ENCODE measurements at places on chromosomes 2 and 18.

DNA sequence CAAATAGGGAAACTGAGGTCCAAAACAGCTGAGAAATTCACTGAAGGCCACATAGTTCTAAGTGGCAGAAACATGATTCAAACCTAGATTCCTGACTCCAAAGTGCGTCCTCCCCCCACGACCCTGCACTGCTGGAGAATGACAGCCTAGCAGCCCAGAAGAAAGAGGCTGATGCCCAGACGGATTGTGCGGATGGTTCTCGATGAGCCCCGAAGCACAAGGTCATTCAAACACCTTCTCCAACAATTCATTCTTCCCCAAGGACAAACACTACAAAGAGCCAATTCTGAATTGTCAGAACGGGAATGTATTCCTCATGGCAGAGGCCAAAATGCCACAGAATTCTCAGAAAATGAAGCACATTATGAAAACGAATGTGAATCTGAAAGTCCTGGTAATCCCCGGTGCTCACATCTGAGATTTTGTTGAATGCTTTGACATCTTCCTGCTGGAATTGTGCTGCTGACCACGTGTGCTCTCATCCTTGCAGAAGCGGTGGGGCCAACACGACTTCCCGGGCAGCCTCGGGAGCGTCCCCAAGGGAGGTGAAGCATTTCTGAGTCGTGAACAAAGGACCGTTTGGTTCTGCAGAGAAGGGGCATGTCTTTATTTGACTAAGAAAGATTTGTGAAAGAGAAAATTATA, 337.0 kb downstream of the EIPR1 start:
- no peak for DNase-seq

DNA sequence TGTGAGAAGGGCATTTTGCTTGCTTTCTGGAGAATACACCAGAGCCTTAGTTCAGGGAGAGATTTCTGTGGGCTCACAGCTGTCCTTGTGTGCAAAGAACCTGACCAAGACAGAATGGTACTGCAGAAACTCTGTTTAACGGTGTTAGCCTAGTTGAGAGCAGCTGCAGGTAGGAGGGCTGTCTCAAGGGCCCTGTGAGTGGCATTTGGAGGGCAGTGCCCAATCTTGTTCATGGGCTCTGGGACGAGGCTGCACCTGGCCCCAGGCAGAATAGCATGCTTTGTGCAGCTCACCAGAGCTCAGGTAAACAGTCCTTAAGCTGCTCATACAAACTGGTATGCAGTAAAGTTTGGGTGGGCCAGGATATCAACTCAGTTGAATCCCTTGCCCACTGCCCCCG, 16.9 kb upstream of the RGPD4 start:
- DNase-seq: no peak

GRCh38 chr2:172629586-172629985, 73.7 kb downstream of the PDK1 start:
- no peak for DNase-seq

DNA sequence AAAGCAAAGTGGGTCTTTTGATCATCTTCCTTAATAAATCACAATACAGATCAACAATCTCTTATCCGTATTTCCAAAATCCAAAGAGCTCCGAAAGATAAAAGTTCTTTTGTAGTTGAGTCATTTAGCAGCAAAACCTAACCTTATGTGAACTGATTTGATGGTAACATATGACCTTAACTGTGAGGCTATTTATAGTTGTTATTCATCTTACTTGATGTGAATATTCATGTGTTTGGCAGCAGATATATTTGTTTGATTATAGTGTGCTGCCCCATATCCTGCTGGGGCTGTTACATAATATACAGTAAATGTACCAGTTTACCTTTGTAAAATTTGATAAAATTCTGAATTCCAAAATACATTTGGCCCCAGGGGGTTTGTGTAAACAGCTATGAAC, 158.5 kb downstream of the MYO3B start:
- no peak for DNase-seq

GRCh38 chr2:233213011-233213410, 38.5 kb upstream of the ATG16L1 start:
- DNase-seq: no peak

DNA sequence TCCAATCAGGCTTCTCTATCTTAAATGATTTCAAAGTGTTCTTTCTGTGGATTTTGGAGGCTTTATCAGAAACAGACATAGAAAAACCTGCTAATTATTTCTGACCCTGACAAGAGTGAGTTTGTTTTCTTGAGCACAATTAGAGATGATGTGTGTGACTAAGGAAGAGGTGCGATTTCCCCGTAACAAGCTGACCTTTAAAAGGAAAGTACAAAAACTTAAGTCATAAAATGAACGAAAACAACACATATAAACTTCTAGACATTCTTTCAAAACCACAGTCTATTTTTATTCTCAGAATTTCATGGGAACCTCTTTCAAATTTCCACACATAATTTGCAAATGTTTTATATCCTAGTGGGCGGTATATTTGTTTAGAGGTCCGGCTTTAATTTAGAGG, 604.8 kb downstream of the CPS1 start:
- DNase-seq: no peak

GRCh38 chr2:218885981-218886947, 5.6 kb downstream of the WNT10A start:
- DNase-seq: no peak

DNA sequence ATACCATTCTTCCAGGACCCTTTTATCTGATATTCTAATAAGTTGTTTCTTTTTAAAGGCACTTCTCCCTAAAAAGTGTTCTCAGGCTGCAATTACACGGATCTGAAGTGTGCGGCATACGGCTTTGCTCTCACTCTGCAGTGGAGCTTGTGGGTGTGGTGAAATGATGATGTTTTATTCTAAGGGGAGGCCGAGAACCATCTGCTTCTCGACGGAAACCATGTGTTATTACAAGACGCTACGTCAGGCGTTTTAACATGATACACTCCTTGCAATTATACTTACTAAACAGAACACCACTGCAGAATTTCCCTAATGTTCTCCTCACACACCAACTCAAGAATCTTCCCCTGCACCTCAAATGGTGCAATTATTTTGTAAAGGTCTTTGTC, 34.9 kb upstream of the CTDP1 start:
- DNase-seq: no peak

DNA sequence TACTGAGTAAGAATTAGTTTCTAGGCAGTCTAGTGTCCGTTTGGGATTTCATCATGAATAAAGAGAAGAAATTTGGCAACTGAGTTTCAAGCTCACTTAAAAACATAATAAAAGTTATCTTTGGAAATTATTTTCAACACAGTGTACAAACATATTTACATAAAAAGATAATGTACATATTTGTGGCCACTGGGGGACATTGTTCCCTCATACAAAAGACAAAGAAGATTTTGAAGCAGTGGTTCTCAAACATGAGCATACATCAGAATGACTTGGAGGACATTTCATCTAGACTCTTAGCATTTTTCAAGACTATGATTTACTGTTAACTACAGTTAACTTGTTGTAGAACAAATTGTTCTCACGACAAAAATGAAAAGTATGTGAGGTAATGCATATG, 15.7 kb upstream of the TTC21B start:
- no peak for DNase-seq

DNA sequence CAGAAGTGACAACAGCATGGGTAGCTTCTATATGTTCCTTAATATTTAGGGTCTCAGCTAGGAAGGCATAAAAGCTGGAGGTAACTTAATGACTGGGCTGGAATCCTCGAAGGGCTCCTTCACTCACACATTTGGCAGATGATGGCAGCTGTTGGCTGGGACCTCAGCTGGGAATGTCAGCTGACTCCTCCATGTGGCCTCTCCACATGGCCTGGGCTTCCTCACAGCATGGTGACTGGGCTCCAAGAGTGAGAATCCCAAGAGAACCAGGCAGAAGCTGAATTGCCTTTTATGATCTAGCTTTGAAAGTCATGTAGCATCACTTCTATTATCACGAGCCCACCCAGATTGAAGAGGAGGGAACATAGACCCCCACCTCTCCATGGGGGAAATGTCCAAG, 54.9 kb downstream of the TET3 start:
- no peak for DNase-seq

DNA sequence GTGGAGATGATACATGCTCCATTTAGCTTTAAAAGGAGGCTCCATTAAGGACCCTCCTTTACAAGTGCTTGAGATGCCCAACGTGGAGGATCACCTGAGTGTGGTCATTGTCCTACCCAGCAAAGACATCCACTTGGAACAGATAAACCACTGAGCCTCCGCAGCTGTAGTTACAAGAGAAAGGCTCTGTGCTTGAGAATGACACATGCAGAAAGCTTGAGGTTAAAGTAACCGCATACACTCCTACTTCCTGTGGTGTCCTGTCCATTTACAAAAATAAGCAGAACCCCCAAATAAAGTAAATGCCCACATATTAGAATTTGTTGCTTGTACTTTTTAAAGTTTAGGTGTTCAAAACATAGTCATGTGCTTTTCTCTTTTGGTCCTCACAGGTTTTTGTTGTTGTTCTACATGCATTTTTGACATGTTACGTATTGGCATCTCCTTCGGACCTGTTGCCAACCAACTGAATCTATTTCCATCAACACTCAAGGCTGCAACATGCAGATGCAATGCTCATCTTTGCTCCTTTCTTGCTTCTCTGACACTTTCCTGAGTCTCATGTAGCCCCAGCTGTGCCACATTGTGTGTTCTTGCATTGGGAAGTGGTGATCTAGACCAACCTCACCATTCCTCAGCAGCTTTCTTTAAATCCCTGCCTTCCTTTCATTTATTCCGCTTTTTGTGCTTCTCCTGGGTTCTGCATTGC, 56.0 kb downstream of the SERPINB7 start:
- peak; percentile 9 for DNase-seq

DNA sequence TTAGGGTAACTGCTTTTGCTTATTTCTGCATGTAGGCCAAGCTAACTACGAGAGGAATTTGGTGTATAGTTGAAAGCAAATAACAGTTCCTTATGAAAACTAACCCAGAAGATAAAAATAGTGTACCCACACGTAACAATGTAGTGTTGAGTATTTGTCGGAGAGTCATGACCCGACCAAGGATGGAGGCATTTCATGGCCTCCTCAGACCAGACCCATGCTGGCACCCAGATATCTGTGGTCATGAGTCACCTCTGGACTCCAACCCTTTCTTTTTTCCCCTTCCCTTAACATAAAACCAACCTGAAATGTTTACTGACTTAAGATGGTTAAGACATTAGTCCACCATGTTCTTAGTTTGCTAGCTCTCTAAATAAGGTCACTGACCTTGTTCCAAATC, 318.7 kb downstream of the NOL4 start:
- no peak for DNase-seq

DNA sequence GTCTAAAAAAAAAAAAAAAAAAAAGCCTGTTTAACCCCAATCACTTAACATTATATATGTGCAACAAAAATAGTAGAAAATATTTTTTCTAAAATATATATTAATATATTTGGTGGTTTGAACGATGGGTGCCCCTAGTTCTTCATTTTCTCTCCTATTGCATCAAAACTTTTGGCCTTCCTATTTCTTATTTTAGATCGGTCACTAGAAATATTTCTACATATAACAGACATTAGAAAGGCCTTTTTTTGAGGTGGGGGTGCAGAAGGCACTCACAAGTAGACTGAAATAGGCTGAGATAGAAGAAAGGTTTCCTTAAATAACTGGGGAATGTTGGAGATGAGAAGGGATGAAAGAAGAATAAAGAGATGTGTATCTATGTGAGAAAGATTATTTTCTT, 49.3 kb upstream of the AP1S3 start:
- DNase-seq: no peak

GRCh38 chr2:174590928-174591648, 6.5 kb downstream of the WIPF1 start:
- peak; percentile 38 for DNase-seq

GRCh38 chr2:13005761-13006335, 289.1 kb downstream of the TRIB2 start:
- no peak for DNase-seq

GRCh38 chr2:129813404-129813803, 166.1 kb upstream of the RAB6C start:
- DNase-seq: peak; percentile 56

DNA sequence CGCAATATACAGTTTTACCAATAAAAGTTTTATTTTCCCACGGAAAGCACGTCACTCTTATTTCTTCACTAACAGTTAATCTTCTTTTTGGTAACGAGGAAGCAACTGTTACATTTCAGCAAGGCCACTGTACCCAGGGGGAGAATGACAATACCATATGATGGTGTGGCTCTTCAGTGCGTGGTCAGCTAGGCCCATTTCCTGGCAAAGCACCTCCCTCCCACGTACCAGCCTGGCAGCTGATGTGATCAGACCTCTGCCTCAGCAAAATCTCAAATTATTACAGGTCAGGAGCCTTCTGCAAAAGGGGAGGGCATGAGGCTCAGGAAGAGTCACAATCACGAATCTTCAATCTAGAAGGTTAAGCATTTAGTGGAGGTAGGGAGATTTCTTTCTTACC, 55.4 kb downstream of the KLF7 start:
- no peak for DNase-seq

DNA sequence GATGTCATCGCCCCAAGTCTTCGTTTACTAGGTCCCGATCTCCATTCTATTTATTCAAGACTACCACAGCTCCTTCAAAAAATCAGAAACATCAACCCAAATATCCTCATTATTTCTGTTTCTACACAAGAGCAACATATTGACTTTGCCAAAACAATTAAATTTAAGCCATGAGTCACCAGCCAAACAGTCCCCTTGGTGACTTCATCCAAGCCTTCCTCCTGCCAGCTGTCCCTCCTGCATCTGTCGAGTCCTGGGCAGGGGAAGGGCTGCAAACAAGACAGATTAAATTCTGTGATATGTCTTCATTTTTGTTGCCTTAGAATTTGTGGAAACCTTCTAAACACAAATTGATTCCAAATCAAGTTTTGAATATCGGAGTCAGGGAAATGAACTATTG, 110.3 kb downstream of the SP3 start:
- no peak for DNase-seq

- DNase-seq: no peak
Measured at GRCh38 chr2:199055336-199055735, 402.4 kb downstream of the SATB2 start.

DNA sequence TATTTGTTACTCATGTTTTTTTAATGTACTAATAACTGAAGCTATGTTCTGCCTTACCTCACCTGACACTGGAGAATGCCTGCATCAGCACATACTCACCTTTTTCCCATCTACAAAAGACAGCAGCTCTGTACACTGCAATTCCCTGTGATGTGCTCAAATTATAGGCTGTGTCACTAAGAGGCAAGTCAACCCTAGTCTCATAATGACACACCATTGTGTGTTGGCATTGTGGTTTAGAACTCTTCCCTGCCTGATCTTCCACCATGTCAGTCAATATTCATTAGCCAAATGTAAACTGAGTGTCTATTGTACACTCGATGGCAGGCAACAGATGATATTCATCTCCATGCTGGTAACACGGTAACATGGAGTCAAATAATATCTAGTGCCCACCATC, 332.1 kb upstream of the TCF4 start:
- DNase-seq: no peak

GRCh38 chr2:27042159-27042661, 9.3 kb upstream of the AGBL5 start:
- no peak for DNase-seq

DNA sequence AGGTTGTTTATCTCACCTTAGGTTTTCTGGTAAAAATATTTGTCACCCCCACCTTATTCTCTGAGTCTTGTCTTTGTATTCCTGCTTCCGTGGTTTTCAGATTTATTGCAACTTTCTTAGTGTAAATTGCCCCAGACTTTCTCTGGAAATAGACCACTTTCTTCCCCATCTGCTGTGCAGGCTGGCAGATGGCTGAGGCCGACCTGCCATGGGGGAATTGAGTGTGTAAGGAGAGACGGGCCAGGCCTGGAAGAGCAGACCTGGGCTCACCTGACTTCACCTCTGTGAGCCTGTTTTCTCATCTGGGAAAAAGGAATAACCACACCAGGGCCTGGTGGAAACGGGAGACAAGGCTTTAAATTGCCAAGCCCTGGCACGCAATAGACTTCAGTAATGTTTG, 44.9 kb downstream of the ACKR3 start:
- no peak for DNase-seq

Measured in mesendoderm (in vitro differentiated cells).